ENCODE measurements at places on chromosomes 7 and 10. TPM values are rescaled to one million over a fixed set of nuclear protein-coding genes. Genes with fewer than 3 reads are reported as not detected.

Gene PARD3
- total RNA-seq: 49.1 TPM

DNA sequence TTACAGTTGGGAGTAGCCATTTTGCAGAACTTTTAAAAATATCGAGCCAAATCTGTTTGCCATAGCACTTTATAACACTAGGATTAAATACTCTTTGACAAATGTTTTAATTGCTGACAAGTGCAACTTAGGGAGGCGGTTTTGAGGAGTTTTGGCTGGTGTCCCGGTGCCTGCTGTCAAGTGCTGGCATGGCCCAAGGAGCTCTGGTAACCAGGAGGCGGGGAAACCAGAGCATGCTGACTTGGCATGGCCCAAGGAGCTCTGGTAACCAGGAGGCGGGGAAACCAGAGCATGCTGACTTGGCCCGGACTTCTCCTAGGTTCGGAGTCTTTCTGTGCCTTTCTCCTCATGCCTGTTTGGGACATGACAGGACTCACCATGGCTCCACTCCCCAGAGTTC lies 30.8 kb upstream of the ZNF32 start:
- no peaks in the 10 kb centered on the region for H3K36me3 ChIP-seq
- H3K27me3 ChIP-seq: no peaks in the 10 kb centered on the region
- no peak overlapping the region for H3K4me3 ChIP-seq
- H3K27ac ChIP-seq: no peak overlapping the region

Gene SFMBT2
- 8.6 TPM for total RNA-seq

DNA sequence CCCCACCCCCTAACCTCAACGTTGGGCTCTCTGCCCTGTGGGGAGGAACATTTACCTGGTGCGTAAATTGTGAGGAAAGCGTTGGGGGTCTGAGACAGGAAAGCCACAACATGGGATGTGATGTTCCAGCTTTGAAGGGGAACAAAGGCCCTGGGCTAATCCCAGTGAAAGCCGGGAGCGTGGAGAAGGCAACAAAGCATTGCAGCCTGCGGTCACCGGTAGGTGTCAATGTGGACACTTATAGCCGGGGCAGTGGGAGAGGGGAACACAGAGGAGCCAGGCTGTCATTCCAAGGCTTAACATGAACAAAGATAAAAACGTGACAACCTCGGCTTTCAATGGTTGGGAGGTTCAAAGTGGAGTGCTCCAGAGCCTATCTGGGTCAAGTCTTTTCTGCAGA lies 12.7 kb downstream of the PTF1A start:
- H3K36me3 ChIP-seq: no peaks in the 10 kb centered on the region
- H3K27ac ChIP-seq: no peak overlapping the region
- no peak overlapping the region for H3K4me3 ChIP-seq
- peaks cover 63% of the 10 kb centered on the region for H3K27me3 ChIP-seq

Gene GLCCI1
- total RNA-seq: 27.7 TPM

Gene TUBGCP2
- 54.2 TPM for total RNA-seq

DNA sequence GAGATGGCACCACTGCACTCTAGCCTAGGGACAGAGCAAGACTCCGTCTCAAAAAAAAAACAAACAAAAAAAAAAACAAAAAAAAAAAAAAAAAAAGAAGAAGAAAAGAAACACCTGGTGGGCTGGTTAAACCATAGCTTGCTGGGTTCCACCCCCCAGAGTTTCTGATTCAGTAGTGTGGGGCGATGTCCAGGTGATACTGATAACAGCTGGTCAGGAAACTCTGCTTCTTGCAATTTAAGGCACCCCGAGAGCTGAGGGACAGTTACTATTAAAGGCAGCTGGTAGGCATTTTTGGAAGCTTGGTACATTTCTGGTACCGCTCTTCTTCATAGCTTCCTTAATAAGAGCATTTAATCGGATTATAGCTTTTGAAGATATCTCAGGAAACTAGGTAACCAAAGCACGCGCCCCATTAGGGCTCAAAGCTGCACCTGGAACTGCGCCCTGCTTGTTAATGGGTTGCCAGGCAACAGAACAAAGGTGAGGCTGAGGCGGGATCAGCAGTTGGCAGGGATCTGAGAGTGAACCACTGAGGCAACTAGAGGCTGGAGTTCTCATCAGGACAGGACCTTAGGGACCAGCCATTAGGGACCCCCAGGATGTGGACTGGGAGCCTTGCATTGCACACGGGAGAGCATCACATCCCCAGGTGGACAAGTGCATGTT lies 6.5 kb upstream of the SDK1 start:
- H3K27me3 ChIP-seq: no peaks in the 10 kb centered on the region
- DNase-seq: peak; percentile 64
- peaks cover 4% of the 10 kb centered on the region for H3K4me1 ChIP-seq
- H3K27ac ChIP-seq: no peak overlapping the region
- H3K4me3 ChIP-seq: no peak overlapping the region

GRCh38 chr7:20331910-20332813 lies 1.5 kb downstream of the ITGB8 start:
- H3K4me1 ChIP-seq: no peaks in the 10 kb centered on the region
- no peaks in the 10 kb centered on the region for H3K27me3 ChIP-seq
- H3K36me3 ChIP-seq: no peaks in the 10 kb centered on the region

DNA sequence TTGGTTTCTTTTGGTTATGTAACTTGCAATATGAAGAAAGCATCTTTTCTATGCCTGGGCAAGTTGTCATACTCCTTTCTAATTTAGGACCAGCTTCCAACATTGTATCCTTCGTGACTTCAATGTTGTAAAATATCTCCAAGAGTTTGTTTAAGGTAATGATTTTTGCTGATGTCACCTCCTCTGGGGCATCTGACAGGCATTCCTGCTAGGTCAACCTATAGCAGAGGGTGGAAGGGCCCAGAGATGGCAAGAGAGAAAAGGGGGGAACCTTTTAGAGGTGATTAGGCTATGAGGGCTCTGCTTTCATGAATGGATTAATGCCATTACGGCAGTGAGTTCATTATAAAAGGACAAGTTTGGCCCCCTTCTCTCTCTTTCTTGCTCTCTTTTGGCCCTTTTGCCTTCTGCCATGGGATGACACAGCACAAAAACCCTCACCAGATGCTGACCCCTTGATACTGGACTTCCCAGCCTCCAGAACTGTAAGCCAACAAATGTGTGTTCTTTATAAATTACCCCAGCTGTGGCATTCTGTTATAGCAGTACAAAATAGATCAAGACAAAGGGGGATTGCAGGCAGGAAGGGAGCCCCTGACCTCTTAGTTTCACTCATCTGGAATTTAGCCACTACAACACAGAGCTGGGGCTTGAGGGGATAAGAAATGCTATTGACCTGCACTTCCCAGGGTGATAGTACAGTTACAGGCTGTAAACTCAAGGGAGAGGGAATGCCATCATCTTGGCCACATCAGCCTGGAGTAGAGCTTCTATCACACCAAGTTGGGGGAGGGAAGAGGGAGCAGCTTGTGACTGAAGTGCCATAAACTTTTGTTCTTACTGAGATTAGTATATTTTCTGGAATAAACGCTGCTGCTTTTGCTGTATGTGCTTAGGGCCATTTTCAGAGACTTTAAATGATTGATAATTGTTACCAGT lies 195.9 kb downstream of the CFTR start:
- DNase-seq: no peak
- no peak overlapping the region for H3K4me3 ChIP-seq
- no peak overlapping the region for H3K27ac ChIP-seq
- no peaks in the 10 kb centered on the region for H3K27me3 ChIP-seq
- H3K36me3 ChIP-seq: no peaks in the 10 kb centered on the region

Gene AMPH
- 12.1 TPM for total RNA-seq

- no peak for DNase-seq
- no peaks in the 10 kb centered on the region for H3K27me3 ChIP-seq
- H3K4me1 ChIP-seq: no peaks in the 10 kb centered on the region
These were observed 10.7 kb upstream of the CNNM1 start for GRCh38 chr10:99318475-99318874.

GRCh38 chr7:38051786-38052185 lies 126.3 kb upstream of the STARD3NL start:
- H3K4me3 ChIP-seq: no peak overlapping the region
- no peak for DNase-seq
- no peak overlapping the region for H3K27ac ChIP-seq
- no peaks in the 10 kb centered on the region for H3K36me3 ChIP-seq

GRCh38 chr7:149130572-149131198 lies 4.6 kb upstream of the ZNF425 start:
- H3K4me3 ChIP-seq: no peak overlapping the region
- DNase-seq: no peak
- no peak overlapping the region for H3K27ac ChIP-seq
- H3K27me3 ChIP-seq: no peaks in the 10 kb centered on the region
- H3K4me1 ChIP-seq: peaks cover 14% of the 10 kb centered on the region

- no peak for DNase-seq
- H3K27ac ChIP-seq: no peak overlapping the region
- H3K4me3 ChIP-seq: no peak overlapping the region
- no peaks in the 10 kb centered on the region for H3K36me3 ChIP-seq
These were observed 165.8 kb downstream of the CCSER2 start for GRCh38 chr10:84493951-84494848.

GRCh38 chr7:104408371-104408770 lies 80.0 kb downstream of the LHFPL3 start:
- H3K4me3 ChIP-seq: no peak overlapping the region
- no peaks in the 10 kb centered on the region for H3K4me1 ChIP-seq
- H3K27ac ChIP-seq: no peak overlapping the region
- no peaks in the 10 kb centered on the region for H3K36me3 ChIP-seq
- DNase-seq: no peak

DNA sequence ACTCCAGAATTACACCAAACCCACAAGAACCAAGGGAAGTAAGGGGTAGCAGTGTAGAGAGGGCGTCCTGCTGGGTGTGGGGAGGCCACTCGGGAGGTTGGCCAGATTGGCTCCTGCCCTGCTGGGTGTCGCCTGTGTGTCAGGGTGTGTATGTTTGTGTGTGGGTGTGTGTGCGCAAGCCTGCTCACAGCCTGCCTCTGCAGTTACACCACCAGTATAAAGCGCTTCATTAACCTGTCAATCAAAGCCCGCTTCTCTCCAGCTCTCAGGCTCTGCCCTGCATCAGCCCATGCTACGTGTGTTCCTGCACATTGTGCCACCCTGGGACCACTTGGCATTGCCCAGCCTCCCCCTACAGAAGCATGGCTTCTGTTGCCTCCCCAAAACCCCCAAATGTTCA lies 83.3 kb upstream of the PAX2 start:
- no peaks in the 10 kb centered on the region for H3K36me3 ChIP-seq
- H3K27ac ChIP-seq: no peak overlapping the region
- DNase-seq: no peak

Gene SH2D4B
- total RNA-seq: 0.13 TPM

DNA sequence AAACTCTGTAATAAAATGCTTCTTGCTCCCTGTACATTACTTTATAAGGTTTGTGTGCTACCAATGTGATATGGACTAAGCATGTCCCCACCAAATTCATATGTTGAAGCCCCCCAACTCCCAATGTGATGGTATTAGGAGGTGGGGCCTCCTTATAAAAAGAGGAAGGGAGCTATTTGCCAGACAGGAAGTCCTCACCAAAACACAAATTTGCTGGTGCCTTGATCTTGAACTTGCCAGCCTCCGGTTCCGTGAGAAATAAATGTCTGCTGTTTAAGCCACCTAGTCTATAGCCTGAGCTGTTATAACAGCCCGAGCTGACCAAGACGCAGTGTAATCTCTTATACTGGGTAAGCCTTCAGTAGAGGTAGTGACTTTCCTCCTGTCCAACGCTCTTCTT lies 114.5 kb downstream of the INHBA start:
- H3K27ac ChIP-seq: no peak overlapping the region
- H3K4me3 ChIP-seq: no peak overlapping the region
- no peaks in the 10 kb centered on the region for H3K27me3 ChIP-seq

Gene ANXA8L1
- not detected for total RNA-seq

- H3K27me3 ChIP-seq: no peaks in the 10 kb centered on the region
- no peaks in the 10 kb centered on the region for H3K36me3 ChIP-seq
- peaks cover 3% of the 10 kb centered on the region for H3K4me1 ChIP-seq
- no peak for DNase-seq
- no peak overlapping the region for H3K4me3 ChIP-seq
These were observed 182.5 kb upstream of the PRSS58 start for GRCh38 chr7:142440219-142440905.

- H3K27ac ChIP-seq: no peak overlapping the region
- no peaks in the 10 kb centered on the region for H3K4me1 ChIP-seq
- H3K36me3 ChIP-seq: no peaks in the 10 kb centered on the region
- no peak overlapping the region for H3K4me3 ChIP-seq
- H3K27me3 ChIP-seq: no peaks in the 10 kb centered on the region
- no peak for DNase-seq
These were observed 114.5 kb downstream of the SEMA3E start for GRCh38 chr7:83534488-83534887.

Gene SHTN1
- 13.9 TPM for total RNA-seq

- no peaks in the 10 kb centered on the region for H3K4me1 ChIP-seq
- no peaks in the 10 kb centered on the region for H3K36me3 ChIP-seq
- no peaks in the 10 kb centered on the region for H3K27me3 ChIP-seq
- DNase-seq: no peak
- no peak overlapping the region for H3K4me3 ChIP-seq
These were observed 126.3 kb upstream of the CELF2 start for GRCh38 chr10:10891124-10892082.

DNA sequence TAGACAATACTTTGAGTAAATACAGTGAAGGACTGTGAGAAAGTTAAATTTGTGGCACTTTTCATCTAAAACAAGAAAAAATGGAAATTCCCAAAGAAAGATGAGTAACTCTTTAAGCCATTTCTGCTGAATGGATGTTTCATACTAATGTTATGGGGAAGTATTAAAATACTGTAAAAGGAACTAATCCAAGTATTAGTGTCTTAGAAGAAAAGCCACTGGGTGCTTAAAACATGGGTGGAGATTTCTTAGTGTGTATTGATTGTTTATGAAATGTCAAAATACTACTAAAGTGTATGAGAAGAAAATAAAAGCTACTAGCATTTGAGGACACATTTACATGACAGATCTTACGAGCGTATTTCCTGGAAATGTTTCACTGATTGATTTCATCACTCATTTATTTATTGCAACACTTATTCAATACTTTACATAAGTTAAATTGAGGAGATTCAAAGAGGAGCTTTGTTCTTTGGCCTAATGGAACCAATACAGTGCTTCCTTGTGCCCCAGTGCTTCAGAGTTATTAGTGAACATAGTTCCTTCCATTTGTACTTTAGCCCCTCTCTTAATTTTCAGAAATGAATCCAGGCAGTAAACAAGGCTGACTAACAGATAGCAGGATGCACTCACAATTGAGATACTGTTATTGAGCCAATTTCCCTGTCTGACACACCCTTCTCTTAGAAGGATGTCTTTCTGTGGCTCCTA lies 155.5 kb upstream of the AHR start:
- no peak overlapping the region for H3K4me3 ChIP-seq
- H3K36me3 ChIP-seq: no peaks in the 10 kb centered on the region
- H3K27ac ChIP-seq: no peak overlapping the region
- no peaks in the 10 kb centered on the region for H3K27me3 ChIP-seq
- no peak for DNase-seq

Gene AKR1D1
- not detected for total RNA-seq

- H3K4me3 ChIP-seq: peak overlapping the region; percentile 63
- no peaks in the 10 kb centered on the region for H3K36me3 ChIP-seq
- H3K27me3 ChIP-seq: no peaks in the 10 kb centered on the region
- no peak overlapping the region for H3K27ac ChIP-seq
These were observed 1.4 kb downstream of the RAB11FIP2 start for GRCh38 chr10:118045158-118045836.
